ENCODE measurements at places on chromosomes 1 and 21.

DNA sequence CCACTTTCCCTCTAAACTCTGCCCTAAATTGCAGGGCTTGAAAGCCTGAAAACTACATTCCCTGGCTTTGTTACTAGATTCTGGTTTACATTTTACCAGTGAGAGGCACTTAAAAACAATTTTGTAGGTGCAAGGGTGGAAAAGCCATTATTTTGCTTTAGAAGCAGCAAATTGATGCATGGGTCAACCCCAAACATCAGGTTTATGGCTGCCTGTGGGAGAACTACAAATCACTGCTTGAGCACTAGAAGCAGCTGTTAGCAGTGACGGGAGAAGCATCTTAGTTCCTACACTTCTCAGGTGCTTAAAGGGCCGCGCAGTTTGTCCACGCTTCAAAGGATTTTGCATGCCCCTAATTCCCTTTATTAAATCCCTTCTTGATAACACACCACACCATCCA is 417.2 kb downstream of the PCP4 start:
- DNase-seq: no peak

- no peak for DNase-seq
These were observed 502.8 kb downstream of the AJAP1 start for GRCh38 chr1:5157175-5157574.

DNA sequence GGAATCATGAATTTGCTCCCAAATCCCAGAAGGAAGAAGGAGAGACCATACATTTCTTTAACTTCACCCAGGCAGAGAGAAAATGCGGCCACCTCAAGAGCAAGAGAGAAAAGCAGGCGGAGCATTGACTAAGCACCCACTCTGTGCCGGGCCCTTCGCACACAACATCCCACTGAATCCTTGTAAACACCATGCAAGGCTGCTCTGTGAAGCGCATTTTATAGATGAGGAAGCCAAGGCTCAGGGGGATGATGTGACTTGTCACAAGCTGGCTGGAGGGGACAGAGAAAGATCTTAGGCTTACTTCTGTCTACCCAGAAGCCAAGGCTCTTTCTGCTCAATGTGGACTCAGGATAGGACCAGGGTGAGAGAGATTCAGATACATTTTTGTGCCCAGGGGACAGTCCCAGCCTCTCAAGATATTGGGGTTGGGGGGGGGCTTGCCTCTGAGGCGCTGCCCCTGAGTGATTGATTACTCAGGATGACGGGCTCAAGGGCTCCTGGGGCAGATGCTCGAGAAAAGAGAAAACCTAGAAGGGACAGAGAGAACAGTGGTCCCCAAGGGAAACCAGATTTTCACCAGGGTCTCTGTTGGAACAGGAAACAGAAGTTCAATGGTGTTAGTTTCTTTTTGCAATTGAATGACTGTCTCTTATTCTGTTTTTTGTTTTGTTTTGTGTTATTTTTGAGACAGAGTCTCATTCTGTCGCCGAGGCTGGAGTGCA is 19.5 kb downstream of the PADI2 start:
- DNase-seq: no peak

GRCh38 chr1:207414606-207415108 is 39.5 kb upstream of the CR2 start:
- DNase-seq: no peak

DNA sequence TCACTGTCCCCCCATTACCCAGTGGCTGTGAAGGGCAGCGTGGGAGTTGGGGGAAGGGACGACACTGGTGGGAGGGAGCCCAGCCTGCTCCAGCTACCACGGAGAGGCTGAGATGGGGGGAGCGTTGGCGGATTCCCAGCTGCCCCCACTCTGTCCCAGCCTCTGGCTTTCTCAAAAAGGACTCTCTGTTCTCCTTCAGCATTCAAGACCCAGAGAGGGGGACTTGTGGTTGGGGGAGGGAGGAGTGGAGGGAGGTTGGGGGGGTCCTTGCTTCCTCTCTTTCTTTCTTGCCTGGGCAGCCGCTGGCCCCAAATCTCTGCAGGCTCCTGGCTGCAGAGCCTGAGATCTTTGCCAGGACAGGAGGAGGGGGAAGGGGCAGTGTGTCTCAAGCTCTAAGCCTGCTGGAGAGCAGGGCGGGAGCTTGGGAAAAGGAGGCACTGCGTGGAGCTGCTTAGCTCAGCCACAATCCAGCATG is 2.2 kb downstream of the ATP1A2 start:
- DNase-seq: peak; percentile 92

DNA sequence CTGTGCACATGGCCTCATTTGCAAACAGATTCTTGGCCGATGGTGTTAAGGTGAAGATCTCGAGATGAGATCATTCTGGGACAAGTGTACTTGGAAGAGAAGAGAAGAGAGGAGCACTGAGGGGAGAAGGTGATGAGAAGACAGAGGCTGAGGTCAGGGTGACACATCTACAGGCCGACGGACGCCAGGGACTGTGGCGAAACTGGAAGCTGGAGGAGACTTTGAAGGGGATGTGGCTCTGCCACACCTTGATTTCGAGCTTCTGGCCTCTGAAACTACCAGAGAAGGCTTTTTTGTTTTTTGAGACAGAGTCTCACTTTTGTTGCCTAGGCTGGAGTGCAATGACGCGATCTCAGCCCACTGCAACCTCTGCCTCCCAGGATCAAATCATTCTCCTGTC is 137.5 kb upstream of the TMEM51 start:
- DNase-seq: no peak

DNA sequence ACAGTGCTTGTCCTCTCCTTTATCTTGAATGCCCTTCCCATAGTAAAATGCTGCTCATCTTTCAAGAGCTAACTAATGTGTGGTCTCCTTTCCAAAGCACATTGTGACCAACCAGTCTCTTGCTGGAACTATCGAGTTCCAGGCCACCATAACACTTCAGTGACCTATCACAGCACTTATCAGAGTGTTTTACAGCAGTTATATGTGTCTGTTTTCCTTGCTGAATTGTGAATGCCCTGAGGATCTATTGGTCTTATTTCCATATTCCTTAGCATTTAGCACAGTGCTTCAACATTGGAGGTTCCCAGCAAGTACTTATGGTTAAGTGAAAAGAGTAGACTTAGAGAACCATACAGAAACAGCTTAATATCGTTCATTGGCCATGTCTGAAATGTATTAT is 264.3 kb downstream of the DYRK1A start:
- no peak for DNase-seq

DNA sequence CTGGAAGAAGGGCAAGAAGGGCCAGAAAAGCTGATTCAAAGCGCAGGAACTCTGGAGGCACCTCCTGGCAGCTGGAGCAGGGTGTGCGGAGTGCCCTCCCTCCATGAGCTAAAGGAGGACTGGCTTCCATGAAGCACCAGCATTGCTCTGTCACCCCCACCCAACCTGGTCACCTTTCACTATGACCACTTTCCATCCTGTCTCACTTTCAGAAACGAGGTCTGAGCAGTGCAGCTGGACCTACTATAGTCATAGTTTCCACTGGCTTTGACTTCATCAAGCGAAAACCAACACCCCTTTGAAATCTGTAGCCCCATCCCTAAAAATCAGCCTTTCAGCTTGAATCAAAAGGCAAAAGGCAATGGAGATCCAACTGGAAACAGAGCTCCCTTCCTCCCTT is 84.8 kb upstream of the CACNA1E start:
- DNase-seq: no peak

GRCh38 chr21:37909936-37910335 is 6.3 kb downstream of the KCNJ6 start:
- DNase-seq: no peak

GRCh38 chr1:199843861-199844260 is 183.6 kb upstream of the NR5A2 start:
- DNase-seq: no peak

- DNase-seq: no peak
These were observed 12.9 kb downstream of the NEK7 start for GRCh38 chr1:198169672-198170071.

DNA sequence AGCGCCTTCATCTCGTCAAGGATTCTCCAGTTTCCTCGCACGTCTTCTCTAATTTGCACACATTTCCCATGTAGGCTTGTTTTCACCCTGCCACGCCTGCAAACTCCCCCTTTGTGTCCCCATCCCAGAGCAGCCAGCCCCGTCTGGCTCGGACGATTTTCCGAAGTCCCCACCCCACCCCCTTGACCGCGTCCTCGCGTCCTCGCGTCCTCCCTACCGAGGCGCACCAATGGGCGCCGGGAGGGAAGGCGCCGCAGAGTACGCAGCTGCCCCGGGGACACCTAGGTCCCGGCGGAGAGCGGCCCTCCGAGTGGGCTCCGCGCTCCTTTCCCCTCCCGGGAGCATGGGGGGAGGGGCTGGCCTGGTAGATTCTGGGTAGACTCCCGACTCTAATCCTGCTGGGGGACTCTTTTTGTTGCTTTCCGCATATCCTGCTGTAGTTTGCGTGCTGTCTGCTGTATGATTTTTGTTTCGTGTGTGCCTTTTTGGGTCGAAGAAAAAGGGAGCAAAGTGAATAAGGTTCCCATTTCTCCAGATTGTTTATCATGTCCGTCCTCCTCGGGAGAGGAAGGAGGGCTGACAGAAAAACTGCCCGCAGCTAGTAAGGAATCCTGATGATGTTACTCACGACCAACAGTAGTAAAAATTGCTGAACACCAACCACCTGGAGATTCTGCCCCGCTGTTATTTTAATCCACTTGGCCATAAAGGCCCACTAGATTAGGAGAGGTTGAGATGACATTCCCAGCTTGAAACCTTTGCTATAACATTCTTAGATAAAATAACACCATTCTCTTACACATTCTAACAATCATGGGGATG is 1.5 kb downstream of the CACHD1 start:
- no peak for DNase-seq

All from cerebellar cortex (tissue), 1 donor.